ENCODE measurements at places on chromosomes 2 and 18.
A peak's percentile ranks its signal among the peaks of the same experiment; 100 is the strongest.

DNA sequence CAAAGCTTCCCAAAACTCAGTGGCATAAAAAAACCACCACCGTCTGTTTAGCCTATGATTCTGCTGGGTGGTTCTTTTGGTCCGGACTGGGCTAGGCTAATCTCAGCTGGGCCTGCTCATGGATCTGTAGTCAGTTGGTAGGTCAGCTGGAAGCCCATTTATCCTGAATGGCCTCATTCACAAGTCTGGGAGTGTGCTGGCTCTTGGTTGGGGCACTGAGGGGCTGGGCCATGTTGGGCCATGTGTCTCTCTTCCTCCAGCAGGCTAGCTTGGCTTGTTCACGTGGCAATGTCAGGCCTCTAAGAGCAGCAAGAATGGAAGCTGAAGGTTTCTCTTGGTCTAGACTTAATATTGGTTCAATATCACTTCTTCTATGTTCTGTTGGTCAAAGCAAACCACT lies 95.7 kb upstream of the HS6ST1 start:
- DNase-seq = no peak
- no peak overlapping the region for H3K4me3 ChIP-seq
- H3K27ac ChIP-seq = no peak overlapping the region
- no peaks in the 10 kb centered on the region for H3K36me3 ChIP-seq
- H3K4me1 ChIP-seq = no peaks in the 10 kb centered on the region
- H3K27me3 ChIP-seq = no peaks in the 10 kb centered on the region

DNA sequence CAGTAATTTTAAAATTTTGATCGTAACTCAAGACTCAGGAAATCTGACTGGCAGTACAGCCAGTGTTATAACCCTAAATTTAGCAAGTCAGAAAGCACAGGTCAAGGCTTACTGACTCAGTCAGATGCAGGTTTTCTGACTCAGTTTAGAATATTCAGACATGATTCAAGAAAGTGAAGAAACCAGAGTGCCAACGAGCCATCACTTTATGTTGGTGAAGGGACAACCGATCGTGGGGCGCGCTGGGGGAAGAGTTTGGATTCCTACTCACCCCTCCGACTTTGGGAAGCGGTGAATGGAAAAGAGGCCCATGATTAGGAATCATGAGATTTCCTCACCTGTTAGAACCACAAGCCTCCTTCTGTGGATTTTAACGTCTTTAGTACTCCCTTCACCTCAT lies 998 bp downstream of the RNF149 start:
- peak overlapping the region; percentile 91 for H3K27ac ChIP-seq
- DNase-seq = no peak
- peaks cover 29% of the 10 kb centered on the region for H3K4me1 ChIP-seq
- no peaks in the 10 kb centered on the region for H3K36me3 ChIP-seq
- H3K27me3 ChIP-seq = no peaks in the 10 kb centered on the region
- H3K4me3 ChIP-seq = peak overlapping the region; percentile 72

DNA sequence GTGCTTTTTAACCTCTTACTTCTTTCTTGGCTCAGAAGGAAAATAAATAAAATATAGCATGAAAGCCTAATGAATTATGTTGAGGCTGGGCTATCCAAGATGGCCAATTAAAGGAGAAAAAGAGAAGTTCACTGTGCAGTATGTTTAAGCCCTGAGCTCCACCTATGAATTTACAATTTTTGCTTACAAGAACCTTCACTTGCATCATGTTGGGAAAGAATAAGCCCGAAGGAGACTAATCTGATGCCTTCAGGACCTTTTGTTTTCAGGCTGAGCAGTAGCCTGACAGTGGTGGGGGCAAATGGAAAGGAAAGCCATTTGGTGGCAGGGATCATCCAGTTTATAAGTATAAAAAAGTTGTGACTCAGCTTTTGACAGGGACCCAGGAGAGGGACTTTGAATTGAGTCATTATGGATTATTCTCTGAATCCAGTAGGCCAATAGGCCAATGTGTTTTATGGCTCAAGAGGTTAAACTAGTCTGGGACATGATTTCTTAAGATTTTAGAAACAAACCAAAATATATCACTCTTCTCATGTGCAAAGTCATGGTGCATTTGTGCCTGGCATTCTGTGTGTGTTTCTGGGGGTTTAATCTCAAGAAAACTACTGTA lies 56.9 kb downstream of the E2F6 start:
- H3K4me3 ChIP-seq = no peak overlapping the region
- no peaks in the 10 kb centered on the region for H3K27me3 ChIP-seq
- H3K27ac ChIP-seq = no peak overlapping the region
- DNase-seq = no peak
- peaks cover 14% of the 10 kb centered on the region for H3K4me1 ChIP-seq

DNA sequence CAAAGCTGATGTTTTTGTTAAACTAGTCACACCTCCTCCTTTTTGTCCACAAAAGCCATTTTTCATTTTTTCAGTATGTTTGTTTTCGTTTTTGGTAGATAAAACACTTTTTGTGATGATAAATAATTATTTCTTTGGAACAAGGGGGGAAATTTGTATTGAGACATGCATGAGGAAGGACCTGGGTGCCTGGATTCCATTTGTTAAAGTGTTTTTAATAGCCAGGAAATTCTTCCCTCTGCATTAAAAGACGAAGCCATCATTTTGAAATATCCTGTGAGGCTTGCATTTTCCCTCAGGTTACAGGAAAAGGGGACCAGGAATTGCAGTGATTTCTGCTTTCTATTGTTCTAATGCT lies 52.1 kb upstream of the CTLA4 start:
- H3K27me3 ChIP-seq = peaks cover 3% of the 10 kb centered on the region
- no peak overlapping the region for H3K27ac ChIP-seq
- no peaks in the 10 kb centered on the region for H3K36me3 ChIP-seq
- DNase-seq = no peak
- peaks cover 13% of the 10 kb centered on the region for H3K4me1 ChIP-seq

DNA sequence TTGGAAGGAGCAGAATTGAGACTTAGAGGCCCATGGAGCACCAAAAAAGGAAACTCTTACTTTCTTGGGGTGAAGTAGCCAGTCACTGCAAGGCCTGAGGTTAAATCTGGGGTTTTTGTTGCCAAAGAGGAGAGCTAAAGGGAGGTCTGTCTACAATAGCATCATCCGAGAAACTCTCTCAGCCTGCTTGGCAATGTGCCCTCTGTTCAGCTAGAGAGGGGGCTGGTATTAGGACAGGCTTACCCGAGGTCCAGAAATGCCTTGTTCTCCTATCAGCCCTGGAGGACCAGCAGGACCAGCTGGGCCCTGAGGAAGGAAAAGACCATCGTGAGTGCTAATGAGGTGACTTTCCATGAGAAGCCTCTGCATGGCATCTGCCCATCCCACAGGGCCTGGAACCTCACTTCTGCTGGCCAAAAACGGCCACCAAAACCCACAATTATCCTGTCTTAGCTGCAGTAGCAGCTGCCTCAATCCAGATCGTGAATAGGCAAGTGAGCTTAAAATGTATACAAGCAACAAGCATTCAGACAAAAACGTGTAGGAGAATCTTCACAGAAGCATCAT lies 61.6 kb downstream of the COL6A3 start:
- peak overlapping the region; percentile 16 for H3K27ac ChIP-seq
- H3K36me3 ChIP-seq = no peaks in the 10 kb centered on the region
- H3K4me3 ChIP-seq = no peak overlapping the region
- peaks cover 6% of the 10 kb centered on the region for H3K4me1 ChIP-seq

- peak overlapping the region; percentile 66 for H3K4me3 ChIP-seq
- DNase-seq = no peak
- no peaks in the 10 kb centered on the region for H3K36me3 ChIP-seq
- H3K4me1 ChIP-seq = peaks cover 24% of the 10 kb centered on the region
- H3K27me3 ChIP-seq = no peaks in the 10 kb centered on the region
- H3K27ac ChIP-seq = peak overlapping the region; percentile 85
Measured at GRCh38 chr2:101699755-101700461, 2.4 kb downstream of the MAP4K4 start.

GRCh38 chr18:58135701-58136331 lies 91.8 kb downstream of the NEDD4L start:
- DNase-seq = peak; percentile 68
- peaks cover 37% of the 10 kb centered on the region for H3K4me1 ChIP-seq
- no peaks in the 10 kb centered on the region for H3K36me3 ChIP-seq
- peak overlapping the region; percentile 67 for H3K27ac ChIP-seq

GRCh38 chr2:218323526-218324472 lies 31.5 kb upstream of the TMBIM1 start:
- peaks cover 23% of the 10 kb centered on the region for H3K4me1 ChIP-seq
- peak overlapping the region; percentile 89 for H3K27ac ChIP-seq
- H3K36me3 ChIP-seq = no peaks in the 10 kb centered on the region
- H3K4me3 ChIP-seq = peak overlapping the region; percentile 51
- DNase-seq = peak; percentile 83

GRCh38 chr2:18154259-18154658 lies 275.8 kb downstream of the KCNS3 start:
- no peak overlapping the region for H3K27ac ChIP-seq
- no peaks in the 10 kb centered on the region for H3K27me3 ChIP-seq
- no peak overlapping the region for H3K4me3 ChIP-seq

- H3K4me1 ChIP-seq = no peaks in the 10 kb centered on the region
- no peak overlapping the region for H3K4me3 ChIP-seq
- H3K27me3 ChIP-seq = no peaks in the 10 kb centered on the region
- no peaks in the 10 kb centered on the region for H3K36me3 ChIP-seq
- H3K27ac ChIP-seq = no peak overlapping the region
- DNase-seq = no peak
Measured at GRCh38 chr2:46462936-46463335, 16.4 kb upstream of the TMEM247 start.

- H3K36me3 ChIP-seq = no peaks in the 10 kb centered on the region
- no peaks in the 10 kb centered on the region for H3K4me1 ChIP-seq
- H3K4me3 ChIP-seq = no peak overlapping the region
- no peak overlapping the region for H3K27ac ChIP-seq
- H3K27me3 ChIP-seq = no peaks in the 10 kb centered on the region
Measured at GRCh38 chr18:4631239-4631638, 176.1 kb upstream of the DLGAP1 start.

DNA sequence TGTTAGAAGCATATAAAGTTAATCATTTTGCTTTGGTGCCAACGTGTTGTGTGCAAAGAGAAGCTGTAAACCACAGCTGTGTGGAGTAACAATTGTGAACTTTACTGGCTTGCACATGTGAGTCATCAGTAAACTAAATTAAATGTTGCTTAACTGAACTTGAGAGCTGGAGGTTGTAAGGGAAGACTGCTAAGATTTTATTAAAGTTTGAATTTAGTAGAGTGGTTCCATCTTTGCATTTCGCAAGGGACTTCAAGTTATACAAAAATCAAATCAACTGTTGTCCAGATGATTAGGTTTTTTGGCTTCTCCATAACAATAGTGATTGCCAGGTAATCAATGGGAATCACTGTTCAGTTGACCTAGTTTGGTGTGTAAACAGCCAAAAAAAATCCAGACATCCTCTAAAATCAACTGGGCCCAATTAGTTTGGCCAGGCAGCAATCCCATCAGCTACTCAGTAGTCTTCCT lies 247.4 kb downstream of the MYO3B start:
- peak; percentile 53 for DNase-seq
- H3K27ac ChIP-seq = peak overlapping the region; percentile 44
- H3K27me3 ChIP-seq = no peaks in the 10 kb centered on the region
- no peaks in the 10 kb centered on the region for H3K36me3 ChIP-seq
- no peak overlapping the region for H3K4me3 ChIP-seq

GRCh38 chr2:131148426-131148825 lies 43.3 kb downstream of the PLEKHB2 start:
- no peaks in the 10 kb centered on the region for H3K27me3 ChIP-seq
- DNase-seq = no peak

DNA sequence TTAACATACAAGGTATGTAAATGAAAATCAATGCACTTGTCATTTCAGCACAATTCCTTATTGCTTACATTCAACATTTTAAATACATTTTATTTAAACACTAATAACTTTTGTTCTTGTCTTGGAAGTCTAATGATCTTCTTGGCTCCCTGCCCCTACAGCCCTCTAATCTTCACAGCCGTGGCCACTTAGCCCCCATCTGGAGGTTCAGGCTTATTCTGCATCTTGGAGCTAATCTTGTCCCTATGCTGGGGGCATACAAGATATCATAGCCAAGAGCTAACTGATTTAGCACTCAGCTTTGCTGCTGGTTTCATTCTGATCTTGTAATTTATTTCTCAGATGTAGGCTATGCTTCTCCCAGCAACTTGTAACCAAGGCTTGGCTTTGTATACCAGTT lies 140.8 kb downstream of the TMEFF2 start:
- H3K4me3 ChIP-seq = no peak overlapping the region
- H3K27ac ChIP-seq = no peak overlapping the region
- H3K36me3 ChIP-seq = no peaks in the 10 kb centered on the region
- no peaks in the 10 kb centered on the region for H3K4me1 ChIP-seq
- no peaks in the 10 kb centered on the region for H3K27me3 ChIP-seq

DNA sequence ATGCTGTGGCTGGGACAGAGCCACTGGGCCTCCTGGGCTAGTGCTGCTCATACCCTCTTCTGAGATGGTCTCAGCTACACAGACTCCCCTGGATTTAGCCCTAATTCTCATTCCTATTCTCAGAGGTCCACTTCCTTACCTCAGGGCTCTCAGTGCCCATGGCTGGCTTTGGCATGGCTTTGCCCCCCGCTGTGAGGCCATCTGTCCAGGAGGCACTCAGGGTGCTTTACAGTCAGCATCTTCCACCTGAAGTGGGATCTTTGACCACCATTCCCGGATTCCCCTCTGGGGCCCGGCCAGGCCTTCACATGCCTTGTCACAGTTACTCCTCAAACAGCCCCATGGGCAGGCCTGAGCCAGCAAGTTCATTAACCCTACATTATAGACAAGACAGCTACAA lies 161.8 kb downstream of the CELF4 start:
- DNase-seq = no peak
- no peak overlapping the region for H3K27ac ChIP-seq
- no peaks in the 10 kb centered on the region for H3K36me3 ChIP-seq
- no peaks in the 10 kb centered on the region for H3K27me3 ChIP-seq
- no peak overlapping the region for H3K4me3 ChIP-seq

DNA sequence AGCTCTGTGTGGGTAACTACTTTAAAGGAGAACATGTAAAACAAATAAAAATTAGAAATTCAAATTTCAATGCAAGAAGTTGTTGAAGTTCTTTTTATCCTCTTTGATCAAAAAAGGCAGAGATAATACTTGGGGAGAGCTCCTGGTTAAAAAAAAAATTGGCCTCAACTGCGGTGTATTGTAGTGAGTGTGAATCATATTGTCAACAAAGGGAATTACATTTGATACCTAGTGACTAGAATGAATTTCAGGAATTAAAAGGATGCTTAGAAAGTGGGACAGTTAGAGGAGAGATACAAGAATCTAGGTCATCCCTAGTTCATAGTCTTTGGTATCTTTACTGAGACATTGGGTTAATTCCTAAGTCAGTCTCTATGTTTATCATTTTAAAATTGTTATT lies 473.0 kb downstream of the CCDC85A start:
- H3K27ac ChIP-seq = no peak overlapping the region
- H3K36me3 ChIP-seq = no peaks in the 10 kb centered on the region
- H3K27me3 ChIP-seq = no peaks in the 10 kb centered on the region

GRCh38 chr2:103167599-103167998 lies 405.8 kb downstream of the TMEM182 start:
- no peak for DNase-seq
- no peaks in the 10 kb centered on the region for H3K4me1 ChIP-seq
- no peak overlapping the region for H3K27ac ChIP-seq
- H3K27me3 ChIP-seq = no peaks in the 10 kb centered on the region
- H3K36me3 ChIP-seq = no peaks in the 10 kb centered on the region
